ENCODE measurements at places on chromosomes 7 and 10.

DNA sequence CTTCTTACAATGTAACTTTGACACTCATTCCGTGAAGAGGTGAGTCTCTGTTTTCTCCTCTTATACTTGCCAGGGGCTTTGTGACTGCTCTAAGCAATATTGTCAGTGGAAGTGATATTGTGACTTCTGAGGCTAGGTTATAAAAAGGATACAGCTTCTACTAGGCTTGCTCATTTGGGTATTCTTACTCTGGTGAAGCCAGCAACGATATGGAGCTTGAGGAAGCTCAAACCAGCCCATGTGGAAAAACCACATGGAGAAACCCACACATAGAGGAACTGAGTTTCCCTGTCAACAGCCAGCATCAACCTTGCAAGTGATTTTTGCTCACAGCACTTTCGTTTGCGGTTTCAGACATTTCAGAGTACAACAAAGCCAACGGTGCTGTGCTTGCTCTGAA, 149.6 kb upstream of the SEMA3E start:
- no peak for DNase-seq

DNA sequence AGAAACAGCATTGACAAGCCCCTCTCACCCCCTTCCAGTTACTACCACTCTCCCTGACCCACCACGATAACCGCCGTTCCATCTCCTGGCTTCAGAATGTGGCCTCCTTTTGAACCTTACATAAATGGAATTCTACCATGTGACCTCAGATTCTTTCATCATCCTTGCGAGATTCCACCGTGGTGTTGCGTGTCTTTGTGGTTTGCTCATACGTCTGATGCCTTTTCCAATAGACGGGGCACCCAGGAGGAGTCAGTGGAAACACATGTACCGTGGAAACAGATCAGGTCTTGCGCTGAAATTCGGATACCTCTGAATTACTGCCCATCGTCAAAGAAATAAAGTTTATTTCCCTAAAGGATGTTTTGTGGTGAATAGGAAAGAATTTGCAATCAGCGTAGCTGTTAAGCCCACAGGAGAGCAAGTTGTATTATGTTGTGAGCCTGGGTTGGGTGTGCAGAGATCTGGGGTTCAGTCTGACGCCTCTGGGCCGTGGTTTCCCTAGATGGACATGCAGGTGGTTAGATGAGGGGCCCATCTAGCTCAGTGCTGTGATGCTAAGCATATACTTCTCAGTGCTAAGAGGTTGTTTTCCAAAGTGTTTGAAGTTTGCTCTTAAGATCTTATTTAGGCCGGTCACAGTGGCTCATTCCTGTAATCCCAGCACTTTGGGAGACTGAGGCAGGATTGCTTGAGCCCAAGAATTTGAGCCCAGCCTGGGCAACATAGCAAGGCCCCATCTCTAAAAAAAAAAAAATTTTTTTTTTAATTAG, 29.1 kb downstream of the GTF2IRD1 start:
- DNase-seq = no peak

- DNase-seq = no peak
Measured at GRCh38 chr10:21337171-21337792, 188.2 kb downstream of the SKIDA1 start.

DNA sequence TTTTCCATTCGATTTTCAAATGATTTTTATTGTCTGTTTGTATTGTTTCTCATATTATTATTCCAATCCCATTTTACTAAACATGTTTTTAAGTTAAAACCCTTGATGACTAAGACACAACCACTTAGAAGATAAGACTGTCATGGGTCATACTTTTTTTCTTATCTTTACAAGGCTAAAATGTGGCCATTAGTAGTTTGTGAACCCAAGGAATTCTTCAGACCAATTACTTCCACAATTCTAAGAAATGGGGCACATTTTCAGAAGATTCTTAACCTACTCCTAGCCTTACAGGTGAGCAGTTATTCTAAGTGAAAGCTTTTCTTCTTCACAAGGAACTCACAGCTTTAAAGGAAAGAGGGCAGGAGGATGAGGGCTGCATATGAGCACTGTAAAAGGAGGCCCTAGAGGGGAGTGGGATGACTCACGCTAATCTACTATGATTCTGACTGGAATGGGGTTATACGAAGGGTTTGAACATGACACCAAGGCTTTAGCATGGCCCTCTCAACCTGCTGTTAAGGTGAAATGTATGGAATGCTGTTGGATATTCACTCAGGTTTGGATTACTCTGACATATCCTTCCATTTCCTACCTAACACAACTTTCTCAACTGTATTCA, 81.0 kb downstream of the SORCS1 start:
- no peak for DNase-seq

DNA sequence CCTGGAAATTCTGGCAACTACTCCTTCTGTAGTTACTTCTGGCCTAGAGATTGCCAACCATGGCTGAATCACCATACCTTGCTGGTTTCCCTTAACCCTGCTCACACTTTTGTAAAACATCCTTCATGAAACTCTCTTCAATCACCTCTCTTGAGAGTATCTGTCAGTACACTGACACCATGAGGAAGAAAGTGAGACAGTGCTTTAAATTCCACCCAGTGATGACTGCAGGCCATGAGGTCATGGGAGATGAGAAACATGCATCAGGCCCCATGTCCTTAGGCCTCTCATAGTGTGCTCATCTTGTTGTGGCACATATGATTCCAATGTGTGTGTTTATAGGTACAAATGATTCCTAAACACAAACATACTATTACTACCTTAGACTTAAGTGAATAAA, 24.6 kb upstream of the NAMPT start:
- DNase-seq = no peak

DNA sequence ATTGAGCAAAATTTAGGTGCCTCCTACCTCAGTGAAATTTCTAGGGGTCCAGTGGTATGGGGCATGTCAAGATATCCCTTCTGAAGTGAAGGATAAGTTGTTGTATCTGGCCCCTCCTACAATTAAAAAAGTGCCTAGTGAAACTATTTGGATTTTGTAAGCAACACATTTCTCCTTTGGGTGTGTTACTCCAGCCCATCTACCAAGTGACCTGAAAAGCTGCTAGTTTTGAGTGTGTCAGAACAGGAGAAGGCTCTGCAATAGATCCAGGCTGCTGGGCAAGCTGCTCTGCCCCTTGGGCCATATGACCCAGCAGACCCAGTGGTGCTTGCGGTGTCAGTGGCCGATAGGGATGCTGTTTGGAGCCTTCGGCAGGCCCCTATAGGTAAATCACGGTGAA, 46.0 kb downstream of the PTPRE start:
- no peak for DNase-seq

- no peak for DNase-seq
Measured at GRCh38 chr10:86292462-86293395, 73.9 kb downstream of the GRID1 start.

- no peak for DNase-seq
Measured at GRCh38 chr7:116924741-116925140, 28.6 kb upstream of the ST7 start.

GRCh38 chr10:43731486-43731885, 82.8 kb upstream of the ZNF32 start:
- no peak for DNase-seq

GRCh38 chr7:47266799-47267198, 315.1 kb downstream of the TNS3 start:
- no peak for DNase-seq

- no peak for DNase-seq
Measured at GRCh38 chr7:130400120-130400572, 19.9 kb downstream of the CPA1 start.

DNA sequence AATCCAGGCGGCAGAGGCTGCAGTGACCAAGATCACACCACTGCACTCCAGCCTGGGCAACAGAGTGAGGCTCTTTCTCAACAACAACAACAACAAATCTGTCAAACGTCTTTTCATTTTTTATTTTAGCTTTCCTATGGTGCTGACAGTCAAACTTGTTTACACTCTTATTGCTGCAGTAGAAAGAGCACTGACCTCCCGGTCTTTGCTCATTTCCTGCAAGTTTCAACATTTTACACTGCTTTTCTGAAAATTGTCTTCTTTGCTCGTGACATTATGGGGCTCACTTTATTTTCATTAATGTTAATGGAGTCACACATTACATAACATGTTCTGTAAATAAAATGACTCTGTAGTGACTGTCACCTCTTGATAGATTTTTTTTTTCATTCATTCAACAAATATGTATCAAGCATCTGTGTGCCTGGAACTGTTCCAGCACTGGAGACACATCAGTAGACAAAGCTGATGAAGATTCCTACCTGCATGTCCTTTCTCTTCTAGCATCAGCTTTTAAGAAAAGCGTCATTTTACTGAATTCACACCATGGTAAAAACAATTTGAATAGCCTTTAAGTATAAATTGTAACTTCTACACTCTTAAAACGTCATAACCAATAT, 277.3 kb downstream of the CELF2 start:
- no peak for DNase-seq

DNA sequence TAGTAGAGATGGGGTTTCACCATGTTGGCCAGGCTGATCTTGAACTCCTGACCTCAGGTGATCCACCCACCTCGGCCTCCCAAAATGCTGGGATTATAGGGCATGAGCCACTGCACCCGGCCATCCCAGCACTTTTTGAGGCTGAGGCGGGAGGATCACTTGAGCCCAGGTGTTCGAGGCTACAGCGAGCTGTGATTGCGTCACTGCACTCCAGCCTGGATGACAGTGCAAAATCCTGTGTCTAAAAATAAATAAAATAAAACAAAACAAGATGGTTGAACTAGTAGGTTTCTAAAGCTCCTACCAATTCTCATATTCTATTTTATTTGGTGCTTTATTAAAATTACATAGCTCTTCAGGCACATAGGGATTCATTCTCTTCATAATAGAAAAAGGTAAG, 890.3 kb upstream of the AUTS2 start:
- no peak for DNase-seq

GRCh38 chr7:2896131-2896530, 52.0 kb upstream of the GNA12 start:
- no peak for DNase-seq

- DNase-seq = no peak
Measured at GRCh38 chr7:92697012-92697411, 106.8 kb upstream of the FAM133B start.

- DNase-seq = no peak
Measured at GRCh38 chr10:99523251-99523773, 9.4 kb upstream of the NKX2-3 start.

- no peak for DNase-seq
Measured at GRCh38 chr7:142784716-142785115, 13.9 kb downstream of the PRSS2 start.

GRCh38 chr7:136919820-136920219, 51.4 kb downstream of the CHRM2 start:
- DNase-seq = no peak

- no peak for DNase-seq
Measured at GRCh38 chr7:4833691-4834600, 27.9 kb downstream of the PAPOLB start.

DNA sequence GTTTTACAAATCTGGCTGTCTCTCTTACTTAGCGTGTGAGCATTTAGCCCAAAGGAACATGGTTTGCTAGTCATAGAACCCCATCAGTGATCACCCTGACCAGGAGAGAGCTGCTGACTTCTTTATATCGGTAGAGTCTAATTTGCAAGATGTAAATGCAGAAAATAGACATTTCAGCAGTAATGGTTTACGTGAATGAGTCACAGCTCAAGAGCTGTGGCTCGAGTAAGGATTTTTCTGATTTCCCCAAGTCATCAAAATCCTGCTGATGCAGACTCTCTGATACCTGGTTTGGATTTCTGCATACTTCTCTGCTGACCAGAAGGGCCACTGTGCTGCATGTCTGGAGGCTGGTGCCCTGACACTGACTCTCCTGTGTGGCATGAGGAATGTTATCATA, 25.7 kb downstream of the NUB1 start:
- DNase-seq = no peak

GRCh38 chr7:16850614-16851466, 30.9 kb downstream of the AGR3 start:
- no peak for DNase-seq

- no peak for DNase-seq
Measured at GRCh38 chr7:21500117-21500832, 42.6 kb upstream of the DNAH11 start.

GRCh38 chr10:87887146-87887545, 23.7 kb downstream of the PTEN start:
- no peak for DNase-seq

GRCh38 chr7:21417647-21418046, 10.2 kb upstream of the SP4 start:
- DNase-seq = no peak

DNA sequence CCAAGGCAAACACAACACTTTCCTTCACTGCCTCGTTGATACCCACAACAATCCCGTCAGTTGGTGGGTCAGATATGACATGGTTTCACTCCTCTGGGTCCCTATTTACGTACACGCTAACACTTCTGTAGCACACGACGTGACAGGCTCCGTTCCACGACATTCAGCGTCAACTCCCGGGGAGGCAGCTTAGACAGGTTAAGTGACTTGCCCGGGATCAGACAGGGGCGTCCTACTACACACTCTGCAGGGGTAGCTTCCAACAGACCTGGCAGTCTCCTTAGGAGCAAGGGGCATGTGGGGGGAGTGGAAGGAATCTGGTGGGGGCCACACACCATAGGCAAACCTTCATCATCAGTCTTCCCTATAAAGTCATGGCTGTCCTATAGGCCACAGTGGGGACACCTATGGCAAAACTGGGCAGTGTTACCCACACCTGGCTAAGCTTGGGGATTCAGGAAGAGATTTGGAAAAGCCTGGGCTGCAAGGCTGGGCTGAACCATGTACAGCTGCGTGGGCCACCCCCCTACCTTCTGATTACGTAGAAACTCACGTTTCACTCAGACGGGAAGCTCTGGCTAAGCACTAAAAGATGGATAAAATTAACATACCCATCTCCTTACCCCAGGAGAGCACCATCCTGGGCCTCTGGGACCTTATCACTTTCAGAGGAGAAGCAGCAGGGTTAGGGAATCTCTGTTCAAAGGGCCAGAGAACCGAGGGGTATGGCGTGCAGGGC, 2.0 kb downstream of the TYSND1 start:
- no peak for DNase-seq

GRCh38 chr7:80347173-80347572, 164.7 kb downstream of the GNAT3 start:
- no peak for DNase-seq

DNA sequence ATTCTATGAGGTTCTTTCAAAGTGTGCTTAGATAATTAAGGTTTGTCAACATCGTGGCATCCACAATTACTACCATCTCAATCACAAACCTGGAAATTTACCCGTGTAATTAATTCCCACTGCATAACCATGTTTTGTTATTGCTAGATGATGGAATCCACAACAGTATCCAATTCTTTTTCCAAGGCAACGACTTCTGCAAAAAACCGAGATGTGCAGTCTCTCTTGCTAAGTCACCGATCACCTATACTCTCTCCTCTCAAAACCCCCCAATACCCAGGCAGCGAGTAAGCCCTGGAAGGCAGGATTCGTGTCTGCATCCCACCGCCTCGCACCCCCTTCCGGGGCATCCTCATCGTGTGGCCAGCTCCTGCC, 678 bp upstream of the EIF4H start:
- no peak for DNase-seq

- DNase-seq = no peak
Measured at GRCh38 chr7:155355745-155356144, 58.1 kb downstream of the INSIG1 start.

GRCh38 chr7:41323806-41324205, 379.1 kb downstream of the INHBA start:
- no peak for DNase-seq

Measured in stimulated activated naive CD4-positive, alpha-beta T cell (primary cell).